ENCODE measurements at places on chromosomes 7 and 10.

GRCh38 chr7:2384354-2385243 lies 18.8 kb upstream of the CHST12 start:
- no peak for DNase-seq

GRCh38 chr7:131546583-131547141 lies 9.8 kb downstream of the PODXL start:
- peak; percentile 33 for DNase-seq

- no peak for DNase-seq
Measured at GRCh38 chr7:66421830-66422475, 206.7 kb upstream of the KCTD7 start.

GRCh38 chr7:116683786-116684185 lies 11.8 kb downstream of the MET start:
- no peak for DNase-seq

- no peak for DNase-seq
Measured at GRCh38 chr10:17161775-17162174, 32.2 kb upstream of the CUBN start.

DNA sequence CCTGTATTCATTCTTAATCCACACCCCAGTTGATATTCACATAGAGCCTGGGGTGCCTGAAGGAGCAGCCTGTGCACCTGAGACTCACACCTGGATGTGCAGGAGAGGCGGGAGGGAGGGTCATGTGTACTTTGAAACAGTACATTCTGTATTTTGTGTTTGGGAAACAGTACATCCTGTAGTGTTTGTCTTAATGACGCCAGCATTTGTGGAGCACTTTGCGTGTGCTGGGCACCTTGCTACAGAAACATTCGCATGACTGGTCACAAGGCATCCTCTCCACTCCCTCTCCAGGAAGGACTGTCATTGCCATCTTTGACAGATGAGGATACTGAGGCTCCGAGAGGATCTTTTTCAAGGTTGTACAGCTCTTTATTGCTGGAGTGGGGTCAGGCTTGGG lies 132.1 kb downstream of the TACC2 start:
- DNase-seq: no peak

- DNase-seq: no peak
Measured at GRCh38 chr7:66211429-66211828, 6.3 kb downstream of the TPST1 start.

GRCh38 chr10:29214551-29214950 lies 74.3 kb upstream of the LYZL1 start:
- no peak for DNase-seq

GRCh38 chr10:132250481-132251475 lies 57.0 kb downstream of the STK32C start:
- no peak for DNase-seq

DNA sequence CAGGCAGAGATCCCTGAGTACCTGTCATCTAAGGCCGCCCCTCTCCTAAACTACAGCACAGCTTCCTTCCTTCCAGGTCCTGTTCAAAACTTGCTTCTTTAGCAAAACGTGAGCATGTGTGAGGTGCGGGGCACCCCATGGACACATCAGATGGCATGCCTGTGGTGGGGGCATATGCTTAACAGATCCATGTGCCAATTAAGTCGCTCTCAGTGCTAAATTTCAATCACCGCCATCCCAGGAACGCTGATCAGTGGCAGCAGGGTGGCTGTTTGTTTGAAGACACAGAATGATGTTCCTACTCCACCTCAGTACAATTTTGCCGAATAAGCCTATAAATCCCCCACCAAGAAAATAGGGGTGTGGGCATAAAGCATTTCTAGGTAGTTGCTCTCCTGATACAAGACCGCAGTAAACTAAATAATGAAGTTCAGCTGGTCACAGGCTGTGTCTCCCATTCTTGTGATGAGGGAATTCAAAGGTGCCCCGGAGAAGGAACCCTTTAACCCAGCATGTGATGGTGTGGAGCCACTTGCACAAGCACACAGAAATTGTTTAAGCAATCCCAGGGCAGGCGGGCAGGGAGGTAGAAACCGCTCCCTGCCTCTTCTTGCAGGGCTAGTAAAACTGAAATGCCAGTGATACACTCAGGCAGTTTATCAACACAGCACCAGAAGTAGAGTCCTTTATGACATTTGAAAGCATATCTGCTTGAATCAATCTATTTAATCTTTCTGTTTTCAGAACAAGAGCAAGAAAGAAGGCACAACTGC lies 205.7 kb downstream of the SORCS1 start:
- no peak for DNase-seq

- DNase-seq: no peak
Measured at GRCh38 chr10:131174211-131174565, 137.3 kb downstream of the TCERG1L start.

DNA sequence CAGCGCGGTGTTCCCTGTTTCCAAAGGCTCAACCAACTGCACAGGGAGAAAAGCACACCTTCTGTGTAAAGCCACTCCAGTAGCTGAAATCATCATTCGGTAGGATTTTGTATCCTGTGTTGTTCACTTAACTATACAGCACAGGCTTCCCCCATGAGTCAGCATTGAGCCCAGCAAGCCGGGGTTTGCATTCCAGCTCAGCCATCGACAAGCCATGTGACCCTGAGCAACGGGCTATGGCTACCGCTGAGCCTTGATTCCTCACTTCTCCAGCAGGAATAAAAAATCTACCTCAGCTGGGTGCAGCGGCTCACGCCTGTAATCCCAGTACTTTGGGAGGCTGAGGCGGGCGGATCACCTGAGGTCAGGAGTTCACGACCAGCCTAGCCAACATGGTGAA lies 44.1 kb upstream of the ATP6V0A4 start:
- DNase-seq: no peak

DNA sequence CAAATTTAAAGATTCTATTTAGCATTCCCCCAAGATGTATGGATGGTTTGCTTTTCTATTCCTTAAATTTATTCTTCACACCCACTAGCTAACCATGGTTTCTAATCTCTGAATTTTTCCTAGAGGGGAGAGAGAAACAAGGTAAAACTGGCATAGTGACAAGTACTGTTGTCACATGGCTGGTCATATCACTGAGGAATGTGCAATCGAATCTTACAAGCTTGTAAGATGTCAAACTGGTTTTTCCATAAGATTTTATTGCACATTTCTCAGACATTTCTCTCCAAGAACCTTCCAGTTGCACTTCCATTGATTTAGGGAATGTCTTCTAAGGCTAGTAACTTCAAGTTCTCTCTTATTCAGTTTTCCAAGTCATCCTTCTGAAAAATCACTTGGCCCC lies 89.8 kb downstream of the MBL2 start:
- peak; percentile 41 for DNase-seq

- DNase-seq: no peak
Measured at GRCh38 chr7:131151034-131151433, 176.6 kb upstream of the MKLN1 start.

- no peak for DNase-seq
Measured at GRCh38 chr10:69614130-69614529, 15.9 kb upstream of the FAM241B start.

GRCh38 chr10:22742678-22743077 lies 28.3 kb upstream of the PIP4K2A start:
- no peak for DNase-seq

GRCh38 chr10:49429458-49429857 lies 33.6 kb upstream of the DRGX start:
- no peak for DNase-seq

GRCh38 chr10:100182281-100182680 lies 3.5 kb downstream of the ERLIN1 start:
- no peak for DNase-seq

DNA sequence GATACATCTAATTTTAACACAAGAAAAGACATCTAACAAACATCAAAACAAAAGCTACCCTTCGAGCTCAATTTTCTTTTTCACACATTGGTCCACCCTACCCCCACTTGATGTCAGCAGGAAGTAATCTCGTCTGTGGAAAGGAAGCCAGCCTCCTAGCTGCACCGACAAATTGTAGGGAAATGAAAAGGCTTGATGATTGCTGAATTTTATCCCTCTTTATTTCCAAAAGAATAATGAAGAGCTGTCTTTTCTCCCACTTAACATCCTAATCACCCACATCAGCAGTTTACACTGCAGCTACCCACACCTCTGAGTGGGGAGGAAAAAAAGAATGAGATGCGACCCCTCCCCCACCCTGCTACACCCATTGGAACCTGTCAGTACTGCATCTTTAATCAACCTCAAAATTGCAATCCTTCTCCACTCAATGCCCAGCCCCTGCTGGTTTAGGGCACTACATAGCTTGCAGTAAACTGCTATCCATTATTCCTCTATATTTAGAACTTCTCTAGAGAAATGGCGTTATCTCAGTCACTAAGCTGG lies 10.6 kb upstream of the CPVL start:
- DNase-seq: no peak

DNA sequence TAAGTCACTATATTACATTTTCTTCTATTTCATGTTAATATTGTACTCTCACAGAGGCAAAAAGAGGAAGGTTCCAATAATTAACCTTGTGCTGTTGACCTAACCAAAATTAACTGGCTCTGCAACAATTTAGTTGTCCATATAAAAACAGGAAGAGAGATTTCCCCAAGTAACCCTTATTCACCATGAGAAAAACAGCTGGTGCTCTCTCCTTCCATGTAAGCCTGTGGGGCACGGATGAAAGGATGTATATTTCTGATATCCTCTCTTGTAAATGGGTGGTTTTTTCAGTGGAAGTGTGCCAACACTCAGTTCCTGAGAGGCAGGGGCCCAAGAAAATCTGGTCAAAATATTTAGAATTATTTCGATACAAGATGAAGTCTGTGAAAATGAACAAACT lies 358.1 kb downstream of the CRPPA start:
- DNase-seq: no peak

- DNase-seq: no peak
Measured at GRCh38 chr10:64518456-64518855, 997.3 kb downstream of the REEP3 start.

- no peak for DNase-seq
Measured at GRCh38 chr7:93980744-93981479, 23.2 kb downstream of the BET1 start.

- DNase-seq: peak; percentile 96
Measured at GRCh38 chr7:32957326-32958045, at the start of gene FKBP9. FKBP9 (plus strand) TSS chr7:32957440; CDS start chr7:32957574, 134 bp downstream.

GRCh38 chr10:34432589-34432988 lies 382.5 kb downstream of the PARD3 start:
- no peak for DNase-seq

DNA sequence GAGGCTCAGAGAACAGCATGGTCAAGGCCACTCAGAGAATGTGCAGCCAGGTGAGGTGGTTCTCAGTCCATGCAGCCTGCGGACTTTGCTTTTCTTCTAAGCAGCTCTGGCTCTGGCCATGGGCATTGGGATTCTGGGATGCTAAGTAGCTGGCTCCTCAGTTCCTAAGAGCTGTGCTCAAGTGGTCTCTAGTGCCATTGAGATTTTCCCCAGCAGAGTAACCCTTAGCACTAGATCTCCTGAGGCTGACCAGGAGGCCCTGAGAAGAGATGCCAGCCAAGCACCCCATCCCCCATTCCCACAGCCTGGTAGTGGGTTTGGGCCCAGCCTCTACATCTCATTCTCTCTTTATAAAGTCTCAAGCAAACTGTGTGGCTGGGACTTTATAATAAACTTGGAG lies 77.1 kb downstream of the KCNMA1 start:
- DNase-seq: no peak
